Femur (tissue), 1 donor: ENCODE measurements at places on chromosomes 1 and 21.

- no peak for DNase-seq
Measured at GRCh38 chr1:162977944-162978568, 91.1 kb upstream of the RGS4 start.

DNA sequence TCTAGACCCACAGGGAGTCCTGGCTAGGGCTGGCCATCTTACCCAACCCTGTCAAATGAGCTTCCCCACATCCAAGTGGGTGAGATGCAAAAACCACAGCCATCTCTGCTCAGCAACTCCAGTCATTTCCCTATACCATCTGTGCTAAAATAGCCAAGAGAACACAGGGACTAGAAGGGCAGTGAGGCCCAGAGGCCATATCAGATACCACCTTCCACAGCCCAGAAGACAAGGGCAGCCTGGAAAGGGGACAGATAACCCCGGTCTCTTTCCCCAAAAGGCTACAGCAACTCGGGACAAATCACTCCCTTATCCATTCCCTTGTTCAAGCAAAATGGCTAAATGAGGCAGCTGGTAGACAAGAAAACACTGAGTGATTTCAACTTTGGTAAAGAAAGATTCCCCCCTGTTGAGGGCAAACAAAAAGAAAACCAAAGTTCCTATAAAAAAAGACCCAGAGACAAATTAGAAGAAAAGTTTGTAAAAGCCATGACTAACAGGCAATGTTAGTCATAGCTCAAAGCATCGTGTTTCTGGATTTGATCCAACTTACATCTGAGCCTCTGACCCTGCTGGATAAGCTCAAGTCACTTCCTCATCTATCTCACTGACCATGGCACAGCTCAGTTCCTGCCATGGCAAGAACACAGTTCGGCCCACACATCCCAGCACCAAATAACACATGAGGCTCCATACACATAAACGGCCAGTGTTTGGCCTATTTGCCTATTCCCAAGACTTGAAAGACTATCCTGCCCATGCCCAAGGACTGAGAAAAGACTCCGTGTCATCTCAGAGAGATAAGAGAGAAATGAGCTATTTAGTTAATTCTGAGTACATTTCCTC, 3.1 kb downstream of the LAMB3 start:
- no peak for DNase-seq

- no peak for DNase-seq
Measured at GRCh38 chr1:19203440-19203839, 6.6 kb downstream of the UBR4 start.

DNA sequence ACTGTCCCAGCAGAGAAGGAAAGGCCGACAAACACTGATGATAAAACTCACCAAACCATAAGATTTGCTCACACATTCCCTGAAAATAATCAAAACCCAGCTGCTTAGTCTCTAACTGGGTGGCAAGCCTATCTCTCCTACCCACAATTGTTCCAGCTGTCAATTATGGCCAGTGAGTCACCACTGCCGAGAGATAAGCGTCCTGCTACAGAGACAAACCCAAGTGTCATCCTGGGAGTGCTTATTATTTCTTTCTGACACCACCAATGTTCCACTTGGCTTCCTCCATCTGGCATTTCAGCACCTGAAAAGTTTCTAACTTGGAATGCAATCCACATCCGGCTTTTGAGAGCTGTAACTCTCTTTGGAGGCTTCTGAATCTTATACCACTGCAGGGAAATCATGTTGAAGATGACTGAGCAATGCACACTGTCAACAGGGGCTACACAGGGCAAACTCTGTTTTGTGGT, 51.5 kb upstream of the VAV3 start:
- DNase-seq: no peak

DNA sequence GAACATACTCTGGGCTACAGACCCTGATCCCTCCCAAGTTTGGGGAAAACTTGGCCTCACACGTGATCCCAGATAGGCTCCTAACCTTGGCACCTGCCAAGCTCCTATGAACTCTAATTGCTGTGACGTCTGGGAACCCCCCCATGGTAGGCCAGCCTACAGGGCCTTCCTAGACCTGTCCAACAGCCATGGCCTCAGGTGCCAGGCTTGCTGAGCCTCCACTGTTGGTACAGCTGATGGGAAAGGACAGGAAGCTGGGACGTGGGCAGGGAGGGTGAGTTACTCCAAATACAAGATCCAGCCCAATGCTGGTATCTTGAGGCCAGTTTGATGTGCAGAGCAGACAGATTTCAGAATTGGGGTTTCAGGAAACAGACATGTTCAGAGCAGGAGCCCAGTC, 19.1 kb downstream of the SMIM12 start:
- DNase-seq: no peak

DNA sequence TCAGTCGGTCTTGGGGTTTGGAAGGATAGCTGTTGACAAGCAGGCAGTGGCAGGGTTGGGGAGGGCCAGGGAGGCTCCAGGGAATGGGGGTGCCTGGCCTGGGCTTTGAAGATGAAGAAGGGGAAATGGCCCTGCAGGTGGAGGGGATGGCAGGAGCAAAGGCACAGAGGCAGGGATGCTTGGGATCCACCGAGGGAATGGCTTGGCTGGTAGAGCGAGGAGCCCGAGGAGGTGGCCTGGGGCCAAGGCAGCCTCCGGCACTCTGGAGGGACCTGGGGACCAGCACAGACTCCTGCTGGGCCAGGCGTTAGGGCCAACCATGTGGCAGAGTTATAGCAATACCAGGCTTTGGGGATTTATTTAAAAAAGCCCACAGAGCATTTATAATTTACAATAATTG, 62.9 kb upstream of the EDN2 start:
- no peak for DNase-seq

GRCh38 chr1:113983391-113983790, 4.1 kb downstream of the OLFML3 start:
- peak; percentile 58 for DNase-seq

- no peak for DNase-seq
Measured at GRCh38 chr1:153400244-153400643, 9.4 kb upstream of the S100A8 start.

DNA sequence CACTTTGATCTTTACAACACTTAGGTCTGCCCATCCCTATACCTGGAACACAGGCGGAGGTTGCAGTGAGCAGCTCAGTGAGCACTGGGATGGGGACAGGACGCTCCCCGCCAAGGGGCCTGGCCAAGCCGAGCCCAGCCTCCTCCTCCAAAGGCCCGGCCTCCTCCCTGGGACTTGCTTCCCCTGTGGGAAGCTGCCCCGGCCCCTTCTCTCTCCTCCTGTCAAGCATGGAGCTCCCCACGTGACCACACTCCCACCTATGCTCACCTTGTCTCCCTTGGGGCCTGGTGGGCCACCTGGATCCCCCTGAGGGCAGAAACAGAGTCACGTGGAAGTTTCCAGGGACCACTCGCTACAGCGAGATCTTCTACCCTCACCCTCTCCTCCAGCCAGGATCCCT, 12.9 kb downstream of the COL16A1 start:
- no peak for DNase-seq

DNA sequence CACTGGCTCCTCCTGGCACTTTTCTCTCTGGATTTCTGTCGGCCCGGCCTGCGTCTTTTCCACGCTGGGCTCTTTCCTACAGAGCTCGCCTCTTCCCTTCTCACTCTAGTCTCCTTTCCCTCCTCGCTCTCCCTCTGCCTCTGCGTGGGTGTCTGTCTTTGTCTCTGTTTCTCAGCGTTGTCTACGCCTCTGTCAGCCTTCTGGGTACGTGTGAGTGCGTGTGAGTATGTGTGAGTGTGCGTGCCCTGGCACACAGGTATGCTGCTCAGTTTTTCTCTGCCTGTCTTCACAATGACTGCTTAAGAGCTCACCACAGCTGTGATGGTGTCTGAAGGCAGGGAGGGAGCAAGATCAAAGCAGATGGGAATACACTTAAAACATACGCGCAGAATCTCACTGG, 77.7 kb downstream of the KIRREL1 start:
- no peak for DNase-seq
